ENCODE measurements at places on chromosomes 5 and 9.

GRCh38 chr5:53376853-53377252 is 103.6 kb upstream of the FST start:
- no peak for DNase-seq

DNA sequence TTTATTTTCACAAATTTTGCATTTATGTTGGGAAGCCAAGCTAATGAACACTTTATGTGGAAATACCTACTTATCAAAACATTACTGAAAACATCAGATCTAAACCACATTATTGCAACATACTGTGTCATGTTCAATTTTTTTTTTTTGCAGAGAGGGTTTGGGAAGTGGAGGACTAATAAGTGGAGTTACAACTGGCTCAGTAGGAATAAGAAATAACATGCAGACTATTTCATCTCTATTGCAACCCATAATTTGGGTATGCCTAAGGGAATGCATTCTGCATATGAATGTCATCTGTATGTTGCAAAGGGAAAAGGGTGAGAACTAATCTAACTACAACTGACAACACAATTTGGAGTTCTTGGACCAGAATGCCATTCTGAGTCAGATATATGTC is 41.8 kb downstream of the APC start:
- no peak for DNase-seq

- no peak for DNase-seq
These were observed 6.9 kb downstream of the CETN3 start for GRCh38 chr5:90402521-90403255.

- peak; percentile 3 for DNase-seq
These were observed 36.4 kb downstream of the GLT6D1 start for GRCh38 chr9:135602789-135603481.

- no peak for DNase-seq
These were observed 560.7 kb downstream of the ZNF608 start for GRCh38 chr5:124185716-124186115.

GRCh38 chr9:5784526-5785315 is 48.2 kb downstream of the ERMP1 start:
- DNase-seq, result no peak

- no peak for DNase-seq
These were observed 1246.0 kb upstream of the DMAC1 start for GRCh38 chr9:9045572-9045971.

GRCh38 chr9:123868002-123868401 is 61.9 kb downstream of the DENND1A start:
- no peak for DNase-seq

DNA sequence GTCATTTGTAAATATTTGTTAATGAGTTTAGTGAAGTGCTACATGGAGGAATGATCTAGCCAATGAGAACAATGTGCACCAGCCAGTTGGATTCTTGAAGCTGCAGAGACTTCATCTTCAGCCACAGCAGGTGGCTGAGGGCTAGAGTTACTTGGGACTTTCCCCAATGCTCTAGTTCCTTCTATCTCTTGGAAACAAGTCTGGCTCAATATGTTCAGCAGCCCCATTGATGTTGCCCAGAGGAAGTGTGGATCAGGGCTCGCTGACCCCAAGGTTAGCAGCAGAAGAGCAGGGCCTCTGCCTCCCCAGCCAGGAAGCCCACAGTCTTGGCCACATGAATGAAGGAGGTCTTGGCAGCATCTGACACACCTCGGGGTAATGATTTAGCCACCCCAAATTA is 117.5 kb downstream of the SLC1A3 start:
- no peak for DNase-seq

- DNase-seq, result no peak
These were observed 2.0 kb upstream of the RXFP3 start for GRCh38 chr5:33934176-33934575.

DNA sequence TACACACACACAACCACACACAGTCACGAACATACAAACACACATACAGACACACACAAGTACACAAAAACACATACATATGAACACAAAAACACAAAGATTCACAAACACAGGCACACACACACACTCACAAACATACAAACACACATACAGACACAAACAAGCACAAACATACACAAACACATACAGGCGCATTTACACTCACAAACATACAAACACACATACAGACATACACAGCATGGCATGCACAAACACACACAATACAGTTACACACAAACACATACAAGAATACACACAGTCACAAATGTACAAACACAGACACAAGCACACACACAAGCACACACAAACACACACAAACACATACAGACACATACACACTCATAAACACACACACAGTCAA is 247.9 kb downstream of the TENT4A start:
- no peak for DNase-seq

GRCh38 chr9:92242260-92243136 is 51.0 kb downstream of the IARS1 start:
- DNase-seq, result peak; percentile 1

- peak; percentile 54 for DNase-seq
These were observed 21.5 kb upstream of the ZBTB34 start for GRCh38 chr9:126838895-126839294.

DNA sequence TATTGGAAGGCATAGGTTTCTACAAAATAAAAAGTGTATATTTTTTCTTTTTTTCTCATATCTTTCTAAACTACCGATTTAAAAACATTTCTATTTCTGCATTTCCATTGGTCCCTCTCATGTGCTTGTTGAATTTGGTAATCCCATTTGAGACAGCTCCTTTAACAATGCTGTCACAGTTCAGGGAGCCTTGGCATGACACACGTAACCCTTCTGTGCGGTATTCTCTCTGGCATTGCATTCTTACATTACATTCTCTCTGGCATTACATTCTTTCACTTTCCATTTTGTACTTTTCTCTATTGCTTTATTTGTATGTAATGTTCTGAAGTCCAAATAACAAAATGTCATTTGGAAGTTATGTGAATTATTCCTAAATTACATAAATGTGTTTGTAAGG is 150.7 kb upstream of the RASGRF2 start:
- DNase-seq, result no peak

DNA sequence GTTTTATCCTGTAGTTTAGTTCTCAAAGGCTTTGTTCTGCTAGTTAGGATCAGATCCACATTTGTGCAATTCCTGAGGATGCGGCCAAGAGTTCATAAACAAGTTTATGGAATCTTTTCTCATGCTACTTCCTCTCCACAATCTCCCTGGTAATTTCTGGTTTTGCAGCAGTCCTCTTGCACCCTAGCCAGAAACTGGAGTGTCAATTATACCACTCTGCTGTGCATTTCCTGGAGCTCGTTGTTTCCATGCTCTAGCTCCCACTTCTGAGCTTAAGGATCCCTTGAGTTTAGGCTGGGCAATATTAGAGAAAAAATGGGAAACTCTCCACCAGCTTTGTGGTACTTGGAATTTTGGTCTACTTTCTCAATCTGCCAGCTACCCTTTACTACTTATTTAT is 474.7 kb downstream of the DIRAS2 start:
- DNase-seq, result no peak

GRCh38 chr5:76733049-76733417 is 17.1 kb downstream of the F2R start:
- DNase-seq, result no peak

DNA sequence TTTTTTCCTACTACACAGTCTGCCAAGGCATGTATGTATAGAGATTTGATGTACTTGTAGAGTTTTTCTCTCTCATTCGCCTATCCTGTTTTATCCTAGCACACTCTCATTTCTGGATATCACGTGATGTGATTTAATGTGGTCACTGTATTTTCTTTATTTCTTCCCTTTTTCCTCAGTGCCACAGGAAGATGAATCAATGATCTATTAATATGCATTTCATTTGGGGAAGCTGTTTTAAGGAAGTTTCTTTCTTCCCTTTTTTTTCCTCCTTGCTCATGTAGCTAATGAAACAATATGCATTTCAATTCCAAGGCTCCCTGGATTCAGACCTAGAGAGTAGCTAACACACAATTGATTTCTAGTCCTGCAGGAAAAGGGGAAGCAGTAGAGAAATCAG is 506.3 kb upstream of the WWC1 start:
- DNase-seq, result peak; percentile 10

- DNase-seq, result no peak
These were observed 61.2 kb upstream of the TAF11L2 start for GRCh38 chr5:17436761-17437221.
